Forelimb muscle (tissue), 1 donor: ENCODE measurements at places on chromosomes 3 and 15. TPM values are rescaled to one million over a fixed set of nuclear protein-coding genes. Genes with fewer than 3 reads are reported as not detected.

DNA sequence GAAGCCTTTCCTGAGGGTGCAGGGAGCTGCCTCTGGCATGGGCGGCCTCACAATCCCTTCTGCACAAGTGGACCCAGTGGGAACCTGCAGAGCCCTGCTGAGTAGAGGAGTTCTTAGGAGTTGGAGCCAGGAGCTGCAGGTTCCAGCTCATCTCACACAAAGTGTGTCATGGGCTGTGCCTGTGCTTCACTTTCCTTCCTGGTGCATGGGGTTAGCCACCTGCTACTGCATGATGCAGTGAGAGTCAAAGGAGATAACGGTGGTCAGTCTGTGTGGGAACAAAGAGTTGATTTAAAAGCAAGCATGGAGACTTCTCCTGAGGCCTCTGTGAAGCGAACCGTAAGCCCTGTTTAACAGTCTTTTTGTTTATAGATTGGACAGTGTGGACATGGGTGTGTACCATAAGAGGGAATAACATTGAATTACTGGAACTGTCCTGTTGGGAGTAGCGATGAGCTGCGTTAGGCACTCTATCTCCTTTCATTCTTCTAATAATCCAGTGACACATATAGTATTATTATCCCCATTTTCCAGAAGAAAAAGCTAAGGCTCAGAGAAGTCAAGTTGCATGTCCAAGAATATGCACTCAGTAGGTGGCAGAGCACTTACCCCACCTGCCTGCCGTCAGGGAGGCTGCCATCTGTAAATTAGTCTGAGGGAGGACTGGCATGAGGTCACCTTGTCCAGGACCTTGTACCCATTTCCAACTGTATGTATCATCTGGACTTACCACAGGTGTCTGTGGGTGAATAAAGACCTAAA lies 68.7 kb upstream of the PRR23C start:
- DNase-seq, result no peak

- no peak for DNase-seq
These were observed 594.0 kb upstream of the UBE2E2 start for GRCh38 chr3:22609139-22609538.

- DNase-seq, result peak; percentile 36
These were observed 1.1 kb downstream of the ZBTB47 start for GRCh38 chr3:42654331-42655201.

The ACAA1 gene
- 33.4 TPM for polyA plus RNA-seq

The TGM5 gene
- 0.16 TPM for polyA plus RNA-seq
